ENCODE measurements at places on chromosomes 11 and 22.

- DNase-seq, result no peak
These were observed 235.9 kb upstream of the ARHGAP20 start for GRCh38 chr11:110948112-110948511.

DNA sequence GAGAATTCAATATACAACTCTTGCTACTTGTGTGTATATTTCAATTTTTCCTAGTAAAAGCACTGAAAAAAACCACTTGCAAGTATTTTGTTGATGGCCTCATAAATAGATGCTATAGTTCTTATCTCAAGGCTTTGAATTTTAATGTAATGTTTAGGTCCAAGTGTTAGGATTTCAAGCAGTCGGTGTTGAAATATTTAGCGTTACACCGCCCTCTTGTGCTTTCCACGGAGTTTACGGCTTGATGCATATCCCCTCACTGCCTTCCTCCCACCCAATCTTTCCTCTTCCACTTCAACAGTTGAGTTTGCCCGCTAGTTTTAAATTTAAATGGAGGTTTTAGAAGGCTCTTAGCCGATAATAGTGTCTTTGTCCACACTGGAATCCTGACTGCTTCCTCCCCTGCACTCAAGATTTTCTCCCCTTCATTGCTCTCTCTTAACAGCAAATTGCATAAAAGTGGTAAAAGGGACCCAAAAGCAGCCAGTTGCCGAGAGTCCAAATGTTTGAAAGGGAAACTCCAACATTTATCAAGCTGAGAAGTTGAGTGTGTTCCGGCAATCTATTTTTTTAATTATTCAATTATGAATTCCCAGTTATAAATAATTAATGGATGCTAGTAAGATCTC is 25.9 kb upstream of the HTATIP2 start:
- peak; percentile 32 for DNase-seq

- DNase-seq, result no peak
These were observed 9.5 kb upstream of the UPB1 start for GRCh38 chr22:24485608-24486007.

DNA sequence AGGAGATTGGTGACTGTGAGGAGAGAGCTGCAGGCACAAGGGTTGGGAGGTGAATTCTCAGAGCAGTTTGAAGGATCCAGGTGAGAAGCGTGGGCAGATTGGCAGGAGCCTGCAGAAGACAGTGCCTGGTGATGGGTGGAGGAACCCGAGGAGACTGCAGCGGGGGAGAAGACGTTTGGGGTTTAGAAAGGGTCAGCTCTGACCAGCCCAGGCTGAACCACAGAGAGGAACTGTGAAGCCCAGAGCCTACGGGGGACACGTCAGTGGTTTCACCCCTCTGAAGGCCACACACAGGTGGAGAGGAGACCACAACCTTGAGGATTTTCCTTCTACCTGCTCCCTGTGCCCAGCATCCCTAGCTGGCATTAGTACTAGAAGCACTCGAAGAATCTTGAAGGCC is 154.8 kb upstream of the TBCEL start:
- no peak for DNase-seq

DNA sequence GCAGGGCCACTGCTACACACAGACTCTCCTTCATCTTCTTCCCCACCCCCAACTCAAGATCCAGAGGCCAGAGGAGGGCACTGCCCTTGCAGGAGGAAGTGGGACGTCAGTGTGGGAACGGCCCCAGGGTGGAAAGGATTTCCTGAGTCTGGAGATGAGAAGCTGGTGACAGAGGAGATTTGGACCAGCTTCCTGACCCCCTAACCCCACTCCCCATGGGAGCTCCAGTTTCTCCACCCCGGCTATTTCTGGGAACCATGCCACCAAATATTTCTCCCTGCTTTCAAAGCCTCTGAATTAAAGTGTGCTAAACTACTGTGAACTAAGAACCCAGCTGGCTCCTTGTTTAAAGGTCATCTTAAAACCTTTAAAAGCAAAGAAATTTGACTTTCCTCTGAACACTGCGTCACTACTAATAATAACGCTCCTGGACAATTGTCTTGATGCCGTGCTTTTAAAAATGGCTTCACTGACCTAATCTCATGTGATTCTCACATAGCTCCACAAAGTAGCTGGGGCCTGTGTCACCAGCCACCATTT is 46.6 kb downstream of the CWC15 start:
- DNase-seq, result no peak

DNA sequence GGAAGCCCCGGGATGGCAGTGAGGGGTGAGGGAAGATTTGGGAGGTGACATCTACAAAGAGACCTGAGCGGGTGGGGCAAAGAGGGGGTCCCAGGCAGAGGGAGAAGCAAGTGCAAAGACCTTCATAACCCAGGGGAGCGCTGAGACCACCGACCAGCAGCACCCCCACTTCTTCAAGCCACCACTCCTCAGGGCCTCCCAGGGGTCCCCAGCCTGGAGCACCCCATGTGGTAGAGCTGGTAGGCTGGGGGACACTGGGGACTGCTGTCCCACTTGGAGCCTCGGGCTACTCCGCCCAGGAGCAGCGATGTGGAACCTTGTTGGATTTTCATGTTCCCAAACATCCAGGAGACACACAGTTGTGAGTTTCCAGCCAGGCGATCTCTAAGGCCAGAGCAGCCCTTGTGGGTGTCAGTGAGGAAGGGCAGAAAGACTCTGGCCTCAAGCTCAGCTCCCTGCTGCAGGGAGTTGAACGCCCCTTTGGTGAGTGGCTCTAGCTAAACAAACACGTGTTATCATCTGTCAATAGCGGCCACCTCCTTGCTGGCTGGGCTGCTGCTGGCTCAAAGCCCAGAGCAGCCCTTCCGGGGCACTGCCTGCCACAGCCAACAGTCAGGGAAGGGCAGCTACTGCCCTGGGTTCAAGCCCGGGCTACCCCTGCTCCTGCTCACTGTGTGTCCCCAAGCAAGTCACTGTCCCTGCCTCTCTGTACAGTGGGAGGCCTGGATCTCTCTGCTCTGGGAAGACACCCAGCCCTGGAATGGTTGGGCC is 25.7 kb upstream of the CHKA start:
- DNase-seq, result no peak

DNA sequence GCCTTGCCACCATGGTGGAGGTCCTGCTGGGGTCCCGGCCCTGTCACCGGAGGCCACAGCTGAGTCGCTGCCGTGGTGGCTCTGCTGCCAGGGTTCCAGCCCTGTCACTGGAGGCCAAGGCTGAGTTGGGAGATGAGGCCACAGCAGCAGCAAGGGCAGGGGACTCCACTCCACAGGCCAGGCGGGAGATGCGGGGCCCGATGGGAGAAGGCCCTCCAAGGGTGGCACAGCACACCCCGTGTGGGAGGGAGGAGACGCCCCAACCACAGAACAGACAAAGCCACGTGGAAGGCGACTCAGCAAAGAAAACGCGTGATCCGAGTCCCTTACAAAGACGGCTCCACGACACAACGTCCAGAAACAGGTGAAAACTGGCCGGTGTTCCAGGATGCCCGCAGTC is 159.3 kb downstream of the BRD1 start:
- DNase-seq, result no peak

DNA sequence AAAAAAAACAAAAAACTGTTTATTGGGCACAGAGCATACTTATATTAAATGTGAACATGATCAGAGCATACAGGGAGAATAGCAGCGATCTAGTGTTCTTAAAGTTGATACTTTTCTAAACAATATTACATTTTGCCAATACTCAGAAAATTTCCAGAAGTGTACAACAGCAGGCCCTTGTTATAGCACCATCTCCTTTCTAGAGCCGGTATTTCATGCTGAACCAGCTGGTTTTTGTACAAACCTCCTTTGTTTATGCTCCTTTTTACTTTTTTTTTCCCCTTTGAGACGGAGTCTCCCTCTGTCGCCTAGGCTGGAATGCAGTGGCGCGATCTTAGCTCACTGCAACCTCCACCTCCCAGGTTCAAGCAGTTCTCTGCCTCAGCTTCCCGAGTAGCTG is 90.7 kb downstream of the PPP6R3 start:
- no peak for DNase-seq

DNA sequence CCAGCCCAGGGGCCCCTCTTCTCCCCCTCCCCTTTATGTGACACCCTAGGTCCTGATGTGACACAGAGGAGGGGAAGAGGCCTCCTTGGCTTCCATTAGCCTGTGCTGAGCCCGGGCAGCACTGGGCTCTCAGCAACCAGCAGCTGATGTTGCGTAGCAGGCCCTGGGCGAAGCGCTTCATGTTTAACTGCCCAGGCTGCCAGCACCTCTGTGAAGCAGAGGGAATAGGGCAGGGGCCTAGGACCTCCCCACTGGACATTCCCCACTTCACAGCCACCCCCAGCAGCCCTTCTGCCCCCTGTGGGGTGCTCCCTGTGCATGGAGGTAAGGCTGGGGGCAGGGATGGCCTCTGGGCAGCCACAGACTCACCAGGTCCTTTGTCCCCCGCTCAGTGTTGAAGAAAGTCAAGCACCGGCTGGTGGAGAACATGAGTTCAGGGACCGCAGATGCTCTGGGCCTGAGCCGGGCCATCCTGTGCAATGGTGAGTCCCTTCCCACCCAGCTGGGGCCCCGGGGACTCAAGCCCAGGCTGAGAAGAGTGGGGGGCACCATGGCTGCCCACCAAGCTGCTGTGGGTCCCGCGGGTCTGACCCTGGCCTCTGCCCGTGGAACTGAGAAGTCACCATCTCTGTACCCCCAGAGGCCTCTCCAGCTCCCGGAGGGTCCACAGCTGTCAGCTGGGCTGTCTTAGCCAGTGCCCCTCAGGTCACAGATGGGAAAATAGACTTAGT is 11.6 kb downstream of the PICK1 start:
- DNase-seq, result no peak

- no peak for DNase-seq
These were observed 112.2 kb downstream of the SBF2 start for GRCh38 chr11:10181811-10182210.

DNA sequence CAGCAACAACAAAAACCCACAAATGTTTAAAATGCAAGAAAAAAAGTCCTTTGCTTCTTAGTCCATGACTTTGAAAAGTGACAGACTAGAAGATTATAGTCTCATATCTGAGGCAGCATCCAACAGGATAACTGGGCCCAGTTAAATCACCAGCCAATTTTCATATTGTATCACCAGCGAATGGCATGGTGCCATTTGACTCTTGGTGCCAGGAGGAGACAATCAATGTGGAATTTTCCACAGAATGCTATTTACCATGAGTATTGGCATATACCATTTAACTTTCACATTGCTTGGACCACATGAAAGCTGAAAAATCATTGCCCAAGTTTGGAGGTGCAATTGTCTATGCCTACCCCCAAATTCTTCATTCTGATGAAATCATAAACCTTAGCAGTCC is 255.5 kb downstream of the TENM4 start:
- no peak for DNase-seq

DNA sequence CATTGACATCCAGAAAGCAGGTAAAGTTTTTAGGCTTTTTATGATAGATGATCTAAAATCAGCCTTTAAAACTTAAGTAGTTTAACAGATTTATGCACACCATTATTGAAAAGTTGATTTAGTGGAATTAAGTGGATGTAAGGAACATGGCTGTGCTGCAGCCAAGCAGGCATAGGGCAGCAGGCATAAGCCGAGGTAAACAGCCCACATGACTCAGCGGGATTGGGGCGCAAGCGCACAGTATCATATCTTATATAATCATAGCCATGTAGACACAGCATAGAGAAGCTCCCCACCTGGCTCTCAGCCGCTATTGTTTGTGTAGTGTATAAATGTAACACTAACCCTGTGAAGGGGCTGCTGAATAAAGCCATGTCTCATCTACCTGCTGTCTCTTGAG is 157.5 kb downstream of the WNT11 start:
- DNase-seq, result no peak

GRCh38 chr11:15926071-15926470 is 430.3 kb downstream of the SOX6 start:
- no peak for DNase-seq

DNA sequence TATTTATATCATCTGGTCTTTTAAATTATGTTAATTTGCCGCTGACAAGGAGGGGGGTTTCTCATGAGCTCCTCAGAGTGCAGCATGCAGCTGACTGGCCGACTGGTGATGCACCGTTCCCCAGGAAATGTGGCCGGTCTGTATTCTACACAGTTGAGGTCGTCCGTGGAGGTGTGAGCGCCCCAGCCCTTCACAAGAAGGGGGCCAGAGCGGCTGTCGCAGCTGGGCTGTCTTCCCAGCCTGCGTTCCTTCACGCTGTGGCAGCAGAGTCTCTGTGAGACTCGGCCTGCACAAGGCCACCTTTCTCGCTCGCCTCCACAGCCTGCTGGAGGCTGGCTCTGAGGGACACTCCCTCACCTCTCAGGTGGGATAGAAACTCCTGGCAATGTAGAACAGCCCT is 43.2 kb downstream of the AP2A2 start:
- DNase-seq, result no peak

- no peak for DNase-seq
These were observed 8.1 kb downstream of the BCL9L start for GRCh38 chr11:118917481-118918127.

GRCh38 chr11:108351468-108351867 is 115.9 kb downstream of the C11orf65 start:
- no peak for DNase-seq

DNA sequence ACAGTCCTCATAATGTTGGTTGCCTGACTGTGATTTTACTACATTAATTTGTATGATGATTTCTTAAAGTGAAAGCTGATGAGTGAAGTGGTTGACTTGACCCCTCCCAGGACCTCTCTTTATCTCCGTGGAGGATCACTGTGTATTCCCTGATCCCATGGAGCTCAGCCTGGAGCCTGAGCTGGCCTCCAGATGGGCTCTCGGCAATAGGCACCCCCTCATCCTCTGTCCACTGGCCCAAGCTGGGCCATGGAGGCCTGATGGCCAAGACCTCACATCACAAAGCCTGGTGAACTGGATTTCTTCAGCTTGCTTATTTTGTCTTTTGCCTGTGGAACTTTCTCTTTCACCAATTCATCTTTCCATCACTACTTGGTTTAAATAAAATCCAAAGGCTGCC is 75.2 kb downstream of the WNT11 start:
- DNase-seq, result no peak

DNA sequence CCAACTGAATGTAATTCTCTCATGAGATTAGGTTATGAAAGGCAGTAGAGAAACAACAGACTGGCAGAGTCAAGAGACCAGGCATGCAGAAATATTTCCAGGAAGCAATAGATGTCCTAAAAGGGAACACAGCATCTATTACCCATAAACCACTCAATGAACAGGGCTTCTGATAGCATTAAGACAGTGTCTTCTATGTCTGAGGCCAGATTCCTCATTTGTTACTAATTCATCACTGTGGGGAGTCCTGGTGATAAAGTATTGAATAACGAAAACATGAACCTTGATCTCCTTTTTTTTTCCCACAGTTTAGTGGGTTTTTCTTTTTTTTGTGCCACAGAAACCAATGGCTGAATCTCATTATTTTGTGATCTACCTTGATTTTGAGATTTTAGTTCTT is 339.0 kb downstream of the METTL15 start:
- DNase-seq, result no peak

Measured in amygdala (tissue), 56 donors.